Breast epithelium (tissue), 4 donors: ENCODE measurements at places on chromosomes 2 and 18. TPM values are rescaled to one million over a fixed set of nuclear protein-coding genes. Genes with fewer than 3 reads are reported as not detected.
A peak's percentile ranks its signal among the peaks of the same experiment; 100 is the strongest.

- H3K27ac ChIP-seq, result peak overlapping the region; percentile 95
- peaks cover 3% of the 10 kb centered on the region for H3K4me1 ChIP-seq
- H3K36me3 ChIP-seq, result no peaks in the 10 kb centered on the region
- no peak for DNase-seq
- no peak overlapping the region for H3K4me3 ChIP-seq
- H3K27me3 ChIP-seq, result no peaks in the 10 kb centered on the region
These were observed 6.2 kb downstream of the DBI start for GRCh38 chr2:119372778-119373568.

OTOS gene
- total RNA-seq, result not detected

KLHL14 gene
- total RNA-seq, result 0.32 TPM

IL36RN gene
- not detected for total RNA-seq

DNA sequence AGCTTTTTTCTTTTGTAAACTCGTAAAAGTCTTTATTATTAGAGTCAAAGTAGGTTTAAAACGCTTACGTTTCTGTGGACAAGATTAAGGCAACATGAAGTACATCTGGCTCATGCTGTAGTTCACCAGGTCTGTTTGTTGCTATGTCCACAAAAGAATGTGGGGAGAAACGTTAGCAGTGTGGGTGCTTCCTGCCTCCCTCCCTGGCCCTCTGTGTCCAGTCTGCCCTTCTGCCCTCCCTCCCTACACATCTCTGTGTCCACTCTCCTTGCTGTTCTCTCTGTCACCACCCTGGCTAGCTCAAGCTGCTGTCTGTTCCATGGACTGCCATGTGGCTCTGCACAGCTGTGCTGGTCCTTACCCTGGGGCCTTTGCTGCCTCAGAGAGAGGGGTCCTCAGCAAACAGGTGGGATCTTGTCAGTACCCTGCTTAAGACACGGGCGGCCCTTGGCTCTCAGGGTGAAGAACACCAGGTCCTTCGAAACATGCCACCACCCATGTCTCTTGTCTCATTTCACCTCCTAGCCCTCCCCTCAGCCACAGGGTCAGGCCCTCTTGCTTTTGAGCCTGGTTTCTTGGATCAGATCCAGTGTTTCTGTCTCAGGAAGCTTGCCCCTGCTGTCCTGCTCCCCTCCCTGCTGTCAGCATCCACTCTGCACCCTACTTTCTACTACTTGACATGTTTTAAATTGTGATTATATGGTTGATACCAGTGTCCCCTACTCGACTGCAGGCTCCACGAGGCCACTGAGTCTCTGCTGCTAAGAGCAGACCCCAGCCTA, 79.2 kb downstream of the LIMS1 start:
- H3K27ac ChIP-seq, result peak overlapping the region; percentile 49
- DNase-seq, result no peak
- peaks cover 5% of the 10 kb centered on the region for H3K4me1 ChIP-seq

DNA sequence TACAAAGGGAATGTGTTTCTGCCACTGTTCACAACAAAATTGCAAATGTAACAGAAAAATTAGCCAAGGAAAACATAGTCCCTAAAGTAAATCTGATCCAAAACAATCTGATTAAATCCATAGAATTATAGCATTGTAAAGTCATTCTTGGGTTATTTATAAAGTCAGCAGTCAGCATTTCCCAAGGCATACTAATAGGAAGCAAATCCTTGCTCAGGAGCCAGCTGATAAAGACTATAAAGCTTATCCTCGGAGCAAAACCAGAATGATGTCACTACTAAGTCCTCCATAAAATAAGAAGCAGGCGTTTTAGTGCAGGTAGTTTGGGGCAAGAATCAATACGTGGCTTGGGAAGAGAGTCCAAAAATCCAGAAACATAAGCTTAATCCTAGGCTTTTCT, 67.3 kb upstream of the CSRNP3 start:
- H3K4me3 ChIP-seq, result no peak overlapping the region
- H3K27ac ChIP-seq, result no peak overlapping the region
- no peak for DNase-seq
- no peaks in the 10 kb centered on the region for H3K36me3 ChIP-seq

GRCh38 chr2:144054911-144055310, 465.0 kb downstream of the ZEB2 start:
- H3K4me1 ChIP-seq, result no peaks in the 10 kb centered on the region
- no peaks in the 10 kb centered on the region for H3K27me3 ChIP-seq
- H3K36me3 ChIP-seq, result no peaks in the 10 kb centered on the region
- no peak overlapping the region for H3K4me3 ChIP-seq
- no peak overlapping the region for H3K27ac ChIP-seq
- DNase-seq, result no peak

DNA sequence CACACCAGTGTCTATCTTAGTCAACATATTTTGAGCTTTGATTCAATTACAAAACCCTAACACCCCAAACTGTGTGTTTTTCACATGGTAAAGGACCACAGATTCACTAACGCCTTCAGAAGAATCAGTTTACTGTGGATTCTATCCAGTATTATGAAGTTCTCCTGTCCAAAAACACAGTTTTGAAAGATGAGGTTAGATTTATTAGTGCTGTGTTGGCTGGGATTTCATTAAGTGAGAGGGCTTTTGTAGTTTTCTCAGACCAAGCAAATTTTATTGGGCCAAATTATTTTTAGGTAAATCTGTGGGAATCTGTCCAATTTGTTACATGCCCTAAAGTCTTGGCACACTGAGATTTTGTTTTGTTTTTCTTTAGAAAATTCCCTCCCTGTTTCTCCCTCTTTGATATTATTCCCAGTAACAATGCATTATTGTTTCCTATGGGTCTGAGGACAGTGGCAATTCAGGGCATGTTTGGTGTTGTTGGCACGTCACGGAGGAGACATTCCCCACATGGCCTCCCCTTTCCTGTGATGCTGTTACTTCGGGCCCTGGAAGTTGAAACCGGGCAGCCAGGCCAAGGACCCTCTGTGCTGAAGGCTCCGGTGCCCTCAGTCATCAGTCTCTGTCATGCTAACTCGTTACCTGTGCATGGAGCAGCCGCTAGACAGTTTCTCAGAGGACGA, 87.5 kb upstream of the ALKAL2 start:
- H3K27ac ChIP-seq, result peak overlapping the region; percentile 85
- no peaks in the 10 kb centered on the region for H3K36me3 ChIP-seq
- DNase-seq, result peak; percentile 54
- no peak overlapping the region for H3K4me3 ChIP-seq

- DNase-seq, result no peak
- no peaks in the 10 kb centered on the region for H3K36me3 ChIP-seq
- H3K4me3 ChIP-seq, result no peak overlapping the region
- H3K4me1 ChIP-seq, result no peaks in the 10 kb centered on the region
- no peak overlapping the region for H3K27ac ChIP-seq
These were observed 218.2 kb downstream of the RAD51AP2 start for GRCh38 chr2:17299891-17300540.

GAREM2 gene
- total RNA-seq, result 1.2 TPM

GPR155 gene
- total RNA-seq, result 7.2 TPM

DNA sequence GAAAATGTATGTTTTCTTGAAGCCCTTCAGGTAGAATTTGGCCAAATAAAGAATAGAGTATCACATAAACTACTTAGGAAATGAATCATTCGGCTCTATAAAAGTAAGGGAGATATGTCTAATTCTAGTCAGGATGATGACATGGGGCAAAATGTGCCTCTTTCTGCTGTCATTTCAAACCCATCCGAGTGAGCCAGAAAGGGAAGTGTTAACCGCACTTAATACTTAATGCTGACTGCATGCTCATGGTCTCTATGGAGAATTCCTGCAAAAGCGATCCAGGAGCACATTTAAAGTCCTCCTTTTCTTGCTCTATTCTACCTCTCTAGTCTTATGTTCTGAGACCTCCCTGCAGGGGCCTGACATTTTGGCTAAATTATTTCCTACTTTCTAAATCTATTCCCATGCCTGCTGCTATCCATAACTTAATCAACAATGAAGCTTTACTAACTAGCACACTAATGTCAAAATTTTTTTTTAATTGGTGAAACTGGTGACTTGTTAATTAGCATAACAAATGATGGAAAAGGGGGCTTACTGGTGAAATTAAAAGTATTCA, 127.4 kb downstream of the CDC42EP3 start:
- no peaks in the 10 kb centered on the region for H3K27me3 ChIP-seq
- H3K4me3 ChIP-seq, result no peak overlapping the region
- H3K4me1 ChIP-seq, result no peaks in the 10 kb centered on the region
- no peaks in the 10 kb centered on the region for H3K36me3 ChIP-seq

DNA sequence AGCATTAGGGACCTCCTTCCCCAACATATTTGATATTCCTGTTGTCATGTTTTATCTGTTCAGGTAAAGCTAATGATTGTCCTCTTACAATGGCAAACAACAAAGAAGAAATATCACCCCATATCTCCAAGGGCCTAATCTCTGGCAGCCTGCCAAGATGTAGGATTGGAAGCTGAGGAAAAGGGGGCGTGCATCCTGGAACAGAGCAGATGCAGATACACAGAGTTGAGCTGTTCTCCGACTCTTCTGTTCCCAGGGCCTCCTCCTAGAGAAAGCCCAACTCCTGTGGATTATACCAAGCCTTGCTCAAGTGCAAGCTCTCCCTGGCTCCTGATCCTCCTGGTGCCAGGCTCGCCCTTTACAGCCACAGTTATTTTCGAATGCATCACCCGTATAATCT, 35.2 kb upstream of the CD207 start:
- H3K4me1 ChIP-seq, result no peaks in the 10 kb centered on the region
- H3K4me3 ChIP-seq, result no peak overlapping the region
- no peaks in the 10 kb centered on the region for H3K36me3 ChIP-seq
- H3K27ac ChIP-seq, result no peak overlapping the region
- no peak for DNase-seq

CD207 gene
- 0.88 TPM for total RNA-seq

GRCh38 chr2:3130889-3131635, 246.6 kb downstream of the EIPR1 start:
- no peak overlapping the region for H3K4me3 ChIP-seq

GRCh38 chr2:215677481-215677880, 241.6 kb upstream of the FN1 start:
- H3K36me3 ChIP-seq, result no peaks in the 10 kb centered on the region
- H3K27me3 ChIP-seq, result no peaks in the 10 kb centered on the region
- H3K27ac ChIP-seq, result no peak overlapping the region
- no peak for DNase-seq
- no peak overlapping the region for H3K4me3 ChIP-seq

PLEK gene
- 3.6 TPM for total RNA-seq

GRCh38 chr2:8877894-8878293, 40.5 kb upstream of the KIDINS220 start:
- H3K27ac ChIP-seq, result no peak overlapping the region
- no peak for DNase-seq
- no peaks in the 10 kb centered on the region for H3K4me1 ChIP-seq
- H3K36me3 ChIP-seq, result no peaks in the 10 kb centered on the region

SPEG gene
- 36.6 TPM for total RNA-seq

- DNase-seq, result no peak
- H3K36me3 ChIP-seq, result no peaks in the 10 kb centered on the region
- H3K27ac ChIP-seq, result no peak overlapping the region
- no peaks in the 10 kb centered on the region for H3K4me1 ChIP-seq
These were observed 128.3 kb upstream of the FSIP2 start for GRCh38 chr2:185610301-185610700.

DNA sequence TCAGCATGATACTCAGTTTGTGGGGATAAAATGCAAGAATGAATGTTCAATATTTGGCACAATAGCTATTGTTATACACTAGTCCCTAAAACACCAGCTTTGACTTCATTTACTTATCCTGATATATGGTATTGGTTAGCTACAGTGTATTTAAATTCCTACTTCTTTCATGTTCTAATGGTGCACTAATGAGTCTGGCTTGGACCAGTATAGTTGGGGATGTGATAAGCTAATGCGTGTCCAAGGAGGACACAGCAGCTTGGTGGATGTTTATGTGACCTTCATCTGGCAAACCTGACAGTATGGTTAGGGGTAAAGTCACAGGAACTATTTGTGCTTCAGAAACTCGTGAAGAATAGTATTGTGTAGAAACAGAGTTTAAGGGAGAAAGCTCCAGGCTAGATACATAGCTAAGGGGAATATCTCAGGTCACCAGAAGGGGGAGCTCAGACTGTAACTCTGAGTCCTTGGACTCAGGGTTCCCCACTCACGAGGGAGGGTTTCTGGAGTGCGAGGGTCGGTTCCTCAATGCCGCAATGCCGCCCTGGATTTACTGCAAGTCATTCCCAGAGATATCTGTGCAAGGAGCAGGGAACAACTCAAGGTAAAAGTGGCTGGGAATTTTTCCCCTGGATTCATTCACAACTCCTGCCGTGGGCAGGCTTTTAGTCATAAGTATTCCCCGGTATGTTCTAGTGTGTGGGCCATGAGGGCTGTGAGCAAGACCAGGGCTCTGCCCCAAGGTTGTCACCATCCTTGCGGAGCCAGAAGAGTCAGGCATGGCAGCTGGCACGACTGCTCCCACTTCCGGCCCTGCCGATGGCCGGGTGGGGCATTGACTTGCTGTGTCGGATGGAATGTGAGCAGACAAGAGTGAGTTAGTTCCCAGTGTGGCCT, 14.5 kb downstream of the IL1R2 start:
- H3K27ac ChIP-seq, result no peak overlapping the region
- no peak for DNase-seq
- H3K36me3 ChIP-seq, result no peaks in the 10 kb centered on the region
- no peaks in the 10 kb centered on the region for H3K4me1 ChIP-seq
- no peaks in the 10 kb centered on the region for H3K27me3 ChIP-seq

FMNL2 gene
- 40.0 TPM for total RNA-seq

RGPD4 gene
- total RNA-seq, result not detected

- no peaks in the 10 kb centered on the region for H3K36me3 ChIP-seq
- H3K4me1 ChIP-seq, result peaks cover 10% of the 10 kb centered on the region
- peak overlapping the region; percentile 90 for H3K4me3 ChIP-seq
- H3K27ac ChIP-seq, result no peak overlapping the region
- no peak for DNase-seq
- peaks cover 52% of the 10 kb centered on the region for H3K27me3 ChIP-seq
These were observed 948 bp upstream of the GATA6 start for GRCh38 chr18:22168360-22168921.

- no peak overlapping the region for H3K27ac ChIP-seq
- peak; percentile 73 for DNase-seq
- H3K27me3 ChIP-seq, result no peaks in the 10 kb centered on the region
- peaks cover 8% of the 10 kb centered on the region for H3K4me1 ChIP-seq
- no peaks in the 10 kb centered on the region for H3K36me3 ChIP-seq
These were observed 36.4 kb upstream of the ZBTB7C start for GRCh38 chr18:48445540-48445939.
